Fibroblast of lung (primary cell): ENCODE measurements at places on chromosomes 16 and 17.

GRCh38 chr17:78741644-78742284 is 40.3 kb downstream of the CYTH1 start:
- DNase-seq, result no peak

GRCh38 chr17:77875881-77876509 is 82.5 kb upstream of the TNRC6C start:
- DNase-seq, result no peak

GRCh38 chr16:4981473-4981872 is 23.3 kb downstream of the SEC14L5 start:
- DNase-seq, result no peak

DNA sequence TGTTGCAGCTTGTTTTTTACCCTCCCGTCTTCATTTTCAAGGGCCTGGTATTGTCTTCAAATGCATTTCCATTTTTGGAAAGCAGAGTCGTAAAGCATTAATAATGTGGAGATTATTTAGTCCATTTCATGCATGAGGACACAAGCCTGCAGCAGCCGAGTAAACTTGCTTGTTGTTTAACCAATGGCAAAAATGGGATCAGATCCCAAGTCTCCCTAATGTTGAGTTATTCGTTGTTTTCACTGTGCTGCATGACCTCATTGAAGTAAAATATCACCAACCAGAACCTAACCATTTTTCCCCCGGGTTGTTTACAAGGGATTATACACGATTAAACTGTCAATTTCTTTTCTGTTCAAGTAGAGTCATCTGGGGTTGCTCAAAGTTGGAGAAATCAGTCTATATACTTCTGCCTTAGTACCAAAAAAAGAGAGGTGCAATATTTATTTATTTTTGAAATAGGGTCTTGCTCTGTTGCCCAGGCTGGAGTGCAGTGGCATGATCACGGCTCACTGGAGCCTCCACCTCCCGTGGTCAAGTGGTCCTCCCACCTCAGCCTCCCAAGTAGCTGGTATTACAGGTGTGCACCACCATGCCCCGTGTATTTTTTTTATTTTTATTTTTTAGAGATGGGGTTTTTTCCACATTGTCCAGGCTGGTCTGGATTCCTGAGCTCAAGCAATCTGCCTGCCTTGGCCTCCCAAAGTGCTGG is 12.4 kb downstream of the AMZ2 start:
- DNase-seq, result no peak

- DNase-seq, result peak; percentile 12
These were observed 9.4 kb downstream of the CMC2 start for GRCh38 chr16:80997139-80997798.

- DNase-seq, result peak; percentile 42
These were observed 320 bp downstream of the SPAG9 start for GRCh38 chr17:51120357-51120738.

DNA sequence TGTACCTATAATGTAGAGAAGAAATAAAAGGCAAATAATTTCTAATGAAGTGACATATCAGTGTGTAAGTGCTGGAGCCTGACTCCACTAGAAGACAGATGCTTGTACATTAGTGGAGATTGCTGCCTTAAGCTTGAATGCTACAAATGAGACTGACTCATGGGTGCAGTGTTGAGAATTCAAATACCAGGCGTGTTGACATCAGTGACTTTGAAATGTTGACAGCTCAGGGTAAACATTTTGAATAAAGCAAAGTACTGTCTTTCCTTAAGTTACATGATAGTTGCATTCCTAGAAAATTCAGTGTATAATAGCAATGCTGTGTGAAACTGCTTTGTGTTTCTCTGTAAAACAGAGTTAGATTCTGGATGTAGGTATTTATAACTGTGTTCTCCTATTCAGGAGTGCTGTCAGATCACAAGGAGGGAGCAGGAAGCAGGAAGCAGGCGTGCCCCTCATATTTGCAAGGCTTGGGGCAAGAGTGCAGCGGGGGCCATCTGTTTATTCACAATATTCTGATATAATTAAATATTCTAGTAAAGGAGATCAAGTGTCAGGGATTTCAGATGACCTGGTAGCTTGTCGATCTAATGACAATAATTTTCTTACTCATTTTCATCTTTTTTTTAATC is 119.0 kb downstream of the SPECC1 start:
- DNase-seq, result peak; percentile 93

GRCh38 chr17:34173241-34173640 is 81.8 kb upstream of the CCL2 start:
- peak; percentile 25 for DNase-seq

- DNase-seq, result no peak
These were observed 21.0 kb downstream of the C16orf90 start for GRCh38 chr16:3474136-3474779.

- no peak for DNase-seq
These were observed 48.9 kb downstream of the RABEP1 start for GRCh38 chr17:5330981-5331380.

DNA sequence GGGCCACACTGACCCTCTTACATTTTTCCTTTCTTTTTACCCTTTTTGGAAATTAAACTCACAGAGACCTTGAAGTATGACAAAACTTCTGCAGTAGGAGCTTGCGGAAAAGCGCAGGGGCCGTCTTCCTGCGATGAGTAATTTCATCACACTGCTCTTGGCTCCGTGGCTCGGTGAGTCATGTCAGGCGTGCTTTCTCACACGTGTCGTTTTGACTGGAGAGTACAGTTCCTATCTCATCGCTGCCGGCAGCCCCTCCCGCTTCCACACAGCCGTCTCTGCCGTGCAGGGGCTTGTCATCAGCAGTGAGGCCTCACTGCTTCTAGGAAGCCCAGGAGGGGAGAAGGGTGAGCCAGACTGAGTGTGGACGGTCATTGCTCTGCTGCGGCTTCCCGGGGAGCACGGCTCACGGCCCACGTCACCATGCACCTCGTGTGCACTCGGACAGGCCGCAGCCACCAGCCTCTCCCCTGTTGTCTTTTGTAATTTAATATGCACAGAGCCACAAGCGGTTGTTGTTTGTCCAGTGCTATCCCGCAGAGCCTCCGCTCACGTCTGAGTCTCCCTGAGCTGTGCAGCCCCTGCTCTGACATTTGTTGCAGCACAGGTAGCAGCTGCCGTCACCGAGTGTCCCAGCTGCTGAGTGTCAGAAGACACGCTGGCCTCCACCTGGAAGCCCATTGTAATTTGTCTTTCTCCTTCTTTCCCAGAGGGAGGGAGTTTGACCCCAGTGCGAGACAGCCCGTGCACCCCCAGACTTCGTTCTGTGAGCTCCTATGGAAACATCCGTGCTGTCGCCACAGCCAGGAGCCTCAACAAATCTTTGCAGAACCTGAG is 99.4 kb upstream of the CHMP6 start:
- DNase-seq, result peak; percentile 97

DNA sequence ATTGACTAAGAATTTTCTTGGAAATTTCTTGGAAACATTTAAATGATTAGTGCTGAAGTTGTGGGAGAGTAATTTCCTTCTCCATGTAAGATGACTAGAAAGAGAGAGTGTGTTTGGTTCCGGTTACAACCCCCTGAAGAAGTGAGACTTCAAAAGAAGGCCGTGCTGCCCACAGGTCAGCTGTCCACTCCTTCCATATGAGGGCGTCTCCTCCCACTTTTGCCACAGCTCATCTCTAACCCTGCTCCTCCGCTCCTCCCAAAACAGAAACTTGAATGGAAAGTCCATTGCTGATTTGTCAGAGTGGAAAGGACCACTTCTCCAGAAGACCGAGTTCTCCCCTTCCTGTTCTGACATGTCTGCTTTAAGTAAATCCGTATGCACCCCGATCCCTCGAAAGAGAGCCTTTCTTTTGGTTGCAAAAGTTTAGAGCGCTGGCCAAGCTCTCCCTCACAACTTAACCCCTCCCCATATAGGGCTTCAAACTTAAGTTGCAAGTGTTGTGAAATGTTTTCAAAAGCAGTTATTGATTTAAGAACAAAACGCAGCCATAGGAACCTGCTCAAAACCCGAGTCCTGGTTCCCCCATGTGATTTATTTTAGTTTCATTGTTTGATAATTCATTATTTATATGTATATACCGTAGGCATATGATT is 129.5 kb downstream of the SOCS1 start:
- DNase-seq, result peak; percentile 65

DNA sequence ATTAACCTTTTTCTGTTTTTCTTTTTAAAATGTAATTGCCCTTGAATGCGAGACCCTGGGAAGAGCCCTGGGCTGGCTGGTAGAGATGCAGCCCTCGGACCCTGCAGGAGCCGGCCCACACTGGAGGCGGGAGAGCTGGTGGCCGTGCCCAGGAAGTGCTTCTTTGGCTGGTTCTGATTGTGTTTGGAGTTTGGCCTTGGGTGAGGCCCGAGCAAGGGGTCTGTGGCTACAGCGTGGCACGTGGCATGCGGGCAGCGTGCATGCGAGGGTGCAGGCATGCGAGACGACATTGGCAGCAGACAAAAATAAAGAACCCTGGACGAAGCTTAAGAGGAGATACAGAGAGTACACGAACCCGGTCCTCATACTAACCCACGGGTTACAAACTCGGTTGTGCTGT is 49.7 kb downstream of the PRMT7 start:
- DNase-seq, result no peak

- DNase-seq, result no peak
These were observed 1.2 kb upstream of the RPH3AL start for GRCh38 chr17:353838-354234.

DNA sequence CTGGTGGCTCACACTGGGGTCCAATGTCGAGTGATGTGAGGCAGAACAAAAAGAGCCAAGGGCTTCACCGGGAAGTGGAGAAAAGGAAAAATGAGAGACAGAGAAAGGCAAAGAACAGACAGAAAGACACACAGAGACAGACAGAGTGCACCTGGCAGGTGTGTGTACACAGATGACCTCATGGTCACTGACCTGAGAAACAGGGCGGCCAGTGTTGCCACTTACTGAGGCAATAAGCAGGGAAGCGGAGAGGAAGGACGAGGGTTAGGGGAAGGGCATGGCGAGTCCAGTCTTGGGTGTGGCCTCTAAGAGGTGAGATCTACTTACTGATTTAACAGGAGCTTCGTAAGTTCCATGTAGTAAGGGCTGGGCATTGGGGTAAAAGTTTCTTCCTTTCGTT is 7.5 kb downstream of the GINS2 start:
- no peak for DNase-seq

- DNase-seq, result no peak
These were observed 82.6 kb upstream of the TOB1 start for GRCh38 chr17:50948711-50949110.

DNA sequence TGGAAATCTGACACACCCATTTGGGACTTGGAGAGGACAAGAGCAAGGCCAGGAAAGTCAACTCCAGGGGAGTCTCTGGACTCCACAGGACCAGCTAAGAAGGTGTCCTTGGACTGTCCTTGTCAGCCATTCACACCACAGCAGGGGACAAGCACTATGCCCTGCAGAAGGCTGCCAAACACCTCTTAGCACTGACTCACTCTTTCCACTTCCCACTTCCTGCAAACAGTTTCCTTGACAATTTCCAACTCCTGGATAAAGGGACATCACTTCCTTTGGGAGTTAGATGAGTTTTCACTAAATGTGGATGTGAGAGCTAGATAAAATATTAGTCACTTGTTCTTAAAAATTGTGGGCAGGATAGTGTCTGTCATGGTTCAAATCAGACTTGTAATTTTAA is 37.8 kb upstream of the BCAR1 start:
- DNase-seq, result peak; percentile 24

DNA sequence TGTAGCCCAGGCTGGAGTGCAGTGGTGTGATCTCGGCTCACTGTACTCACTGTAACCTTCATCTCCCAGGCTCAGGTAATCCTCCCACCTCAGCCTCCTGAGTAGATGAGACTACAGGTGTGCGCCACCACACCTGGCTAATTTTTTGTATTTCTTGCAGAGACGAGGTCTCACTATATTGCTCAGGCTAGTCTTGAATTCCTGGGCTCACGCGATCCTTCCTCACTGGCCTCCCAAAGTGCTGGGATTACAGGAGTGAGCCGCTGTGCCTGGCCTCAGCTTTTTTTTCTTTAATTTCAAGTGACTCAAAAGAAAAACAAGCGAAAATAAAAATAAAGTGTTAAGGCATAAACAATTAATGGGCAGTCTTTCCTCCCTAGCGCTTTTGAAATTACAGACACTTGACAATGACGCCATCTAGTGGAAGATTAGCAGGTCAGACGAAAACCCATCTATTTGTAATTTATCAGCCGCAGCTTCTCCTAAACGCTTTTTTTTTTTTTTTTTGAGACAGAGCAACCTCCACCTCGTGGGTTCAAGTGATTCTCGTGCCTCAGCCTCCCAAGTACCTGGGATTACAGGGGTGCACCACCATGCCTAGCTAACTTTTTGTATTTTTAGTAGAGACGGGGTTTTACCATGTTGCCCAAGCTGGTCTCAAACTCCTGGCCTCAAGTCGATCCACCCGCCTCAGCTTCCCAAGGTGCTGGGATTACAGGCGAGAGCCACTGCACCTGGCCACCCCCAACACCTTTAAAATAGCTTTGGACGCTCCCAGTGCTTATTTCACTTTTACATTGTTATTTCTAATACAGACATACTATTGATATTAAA is 28.1 kb upstream of the PECAM1 start:
- peak; percentile 54 for DNase-seq

- no peak for DNase-seq
These were observed 5.4 kb upstream of the RHOT1 start for GRCh38 chr17:32136856-32137255.

DNA sequence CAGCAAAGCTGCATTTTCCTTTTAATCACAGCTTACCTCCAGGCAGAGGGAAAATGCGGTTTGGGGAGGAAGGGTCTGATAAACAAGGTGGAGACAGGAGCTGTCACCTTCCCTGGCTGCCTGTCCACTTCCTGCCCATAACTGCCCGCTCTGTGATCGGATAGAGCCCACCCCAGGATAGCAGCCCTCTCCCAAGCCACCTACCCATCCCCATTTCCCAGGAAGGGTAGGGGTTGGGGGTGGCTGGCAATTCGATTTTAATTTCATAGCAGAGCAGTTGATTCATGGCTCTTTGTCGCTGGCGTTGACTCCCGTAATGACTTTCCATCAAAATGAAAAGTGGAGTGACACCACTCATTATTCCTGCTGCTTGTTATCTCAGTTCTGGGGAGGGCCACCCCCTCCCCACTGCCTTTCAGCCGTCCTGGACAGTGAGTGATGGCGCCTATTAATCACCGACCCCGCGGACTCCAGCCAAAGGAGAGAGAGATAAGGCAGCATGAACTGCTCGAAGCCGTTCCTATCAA is 11.2 kb downstream of the CDK5RAP3 start:
- no peak for DNase-seq

GRCh38 chr16:75742424-75743047 is 16.2 kb upstream of the CPHXL start:
- DNase-seq, result peak; percentile 4

DNA sequence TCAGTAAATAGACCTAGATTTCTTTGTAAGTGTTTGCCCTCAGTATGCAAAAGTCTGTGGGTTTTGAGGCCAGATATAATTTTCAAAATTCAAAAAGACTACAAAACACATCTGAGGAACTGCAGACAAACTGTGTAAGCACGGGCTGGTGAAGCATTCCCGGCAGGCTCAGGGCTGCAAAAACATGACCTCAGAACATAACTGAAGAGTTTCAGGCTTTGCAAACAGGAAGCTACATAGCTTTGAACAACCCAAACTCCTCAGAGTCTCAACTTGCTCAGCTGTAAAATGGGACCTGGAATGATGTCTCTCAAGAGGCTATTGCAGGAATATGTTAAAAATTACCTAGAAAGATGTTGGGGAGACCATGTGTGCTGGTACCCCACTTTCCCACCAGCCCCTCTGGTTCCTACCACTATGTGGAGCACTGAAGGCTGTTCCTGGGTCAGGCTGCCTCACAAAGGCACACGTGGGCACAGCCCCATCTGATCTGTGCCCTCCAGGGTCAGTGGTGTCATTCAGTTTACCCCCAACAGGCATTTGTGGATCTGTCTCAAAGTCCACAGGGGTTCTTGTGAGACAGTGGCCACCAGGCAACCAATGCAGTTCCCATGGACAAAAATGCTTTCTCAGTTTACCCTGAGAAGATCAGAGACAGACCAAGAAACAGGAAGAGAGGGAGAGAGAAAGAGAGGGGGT is 72.9 kb downstream of the CREBBP start:
- DNase-seq, result no peak
